ENCODE measurements at places on chromosomes 16 and 17.

GRCh38 chr17:57401556-57402488, 145.5 kb downstream of the MSI2 start:
- no peak for DNase-seq

- no peak for DNase-seq
Measured at GRCh38 chr17:79757140-79757745, 20.7 kb upstream of the CBX2 start.

DNA sequence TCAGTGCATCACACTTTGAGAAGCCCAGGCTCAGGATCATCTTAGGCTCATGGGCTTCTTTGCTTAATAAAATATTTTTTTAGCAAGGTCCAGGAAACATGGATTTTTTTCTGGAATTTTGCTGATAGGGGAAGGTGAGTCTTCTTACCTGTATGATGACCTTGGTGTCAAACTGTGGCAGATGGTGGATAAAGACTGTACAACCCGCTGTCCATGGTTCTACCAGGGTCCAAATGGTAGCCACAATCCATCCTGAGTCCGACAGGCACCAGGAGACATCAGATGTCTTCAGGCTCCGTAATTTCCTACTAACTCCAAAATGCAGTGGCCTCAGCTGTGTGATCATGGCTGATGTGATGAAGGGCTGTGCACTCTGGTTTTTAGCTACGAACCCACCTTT, 27.8 kb downstream of the ACSM1 start:
- DNase-seq = no peak

GRCh38 chr17:8753976-8754440, 4.3 kb downstream of the SPDYE4 start:
- peak; percentile 16 for DNase-seq

DNA sequence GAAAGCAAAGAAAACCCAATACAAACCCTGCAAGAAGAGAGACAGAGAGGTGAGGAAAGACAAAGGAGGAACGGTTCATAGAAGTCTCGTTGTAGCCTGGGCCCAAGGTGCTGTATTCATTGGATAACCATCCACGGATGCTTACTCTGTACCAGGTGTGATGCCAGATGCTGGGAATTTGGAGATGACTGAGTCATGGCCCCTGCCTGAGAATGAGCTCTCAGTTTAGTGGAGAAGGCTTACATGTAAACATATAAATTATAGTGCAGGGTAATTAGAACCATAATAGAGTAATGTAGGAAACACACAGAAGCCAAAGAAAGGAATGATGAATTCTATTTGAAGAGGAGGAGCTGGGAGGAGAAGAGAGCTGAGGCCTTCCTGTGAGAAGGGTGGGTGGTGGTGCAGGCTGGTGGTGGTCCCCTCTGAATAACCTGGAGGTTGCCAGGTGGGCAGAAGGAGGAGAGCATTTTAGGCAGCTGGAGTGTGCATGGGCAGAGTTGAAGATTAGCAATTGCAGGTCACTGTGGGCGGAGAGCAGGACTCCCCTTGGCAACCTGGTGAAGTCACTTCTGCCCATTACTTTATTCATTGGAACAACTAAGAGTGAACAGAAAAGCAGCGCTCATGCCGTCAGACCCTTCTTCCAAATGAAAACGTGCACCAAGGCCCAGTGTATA, 7.7 kb upstream of the ZG16 start:
- no peak for DNase-seq

- no peak for DNase-seq
Measured at GRCh38 chr17:49990331-49990730, 4.7 kb downstream of the DLX3 start.

GRCh38 chr17:66734186-66734943, 100.6 kb upstream of the CACNG5 start:
- no peak for DNase-seq

- no peak for DNase-seq
Measured at GRCh38 chr17:48144976-48145798, 37.6 kb downstream of the SNX11 start.

- peak; percentile 1 for DNase-seq
Measured at GRCh38 chr17:55576237-55576995, 65.2 kb upstream of the SMIM36 start.

DNA sequence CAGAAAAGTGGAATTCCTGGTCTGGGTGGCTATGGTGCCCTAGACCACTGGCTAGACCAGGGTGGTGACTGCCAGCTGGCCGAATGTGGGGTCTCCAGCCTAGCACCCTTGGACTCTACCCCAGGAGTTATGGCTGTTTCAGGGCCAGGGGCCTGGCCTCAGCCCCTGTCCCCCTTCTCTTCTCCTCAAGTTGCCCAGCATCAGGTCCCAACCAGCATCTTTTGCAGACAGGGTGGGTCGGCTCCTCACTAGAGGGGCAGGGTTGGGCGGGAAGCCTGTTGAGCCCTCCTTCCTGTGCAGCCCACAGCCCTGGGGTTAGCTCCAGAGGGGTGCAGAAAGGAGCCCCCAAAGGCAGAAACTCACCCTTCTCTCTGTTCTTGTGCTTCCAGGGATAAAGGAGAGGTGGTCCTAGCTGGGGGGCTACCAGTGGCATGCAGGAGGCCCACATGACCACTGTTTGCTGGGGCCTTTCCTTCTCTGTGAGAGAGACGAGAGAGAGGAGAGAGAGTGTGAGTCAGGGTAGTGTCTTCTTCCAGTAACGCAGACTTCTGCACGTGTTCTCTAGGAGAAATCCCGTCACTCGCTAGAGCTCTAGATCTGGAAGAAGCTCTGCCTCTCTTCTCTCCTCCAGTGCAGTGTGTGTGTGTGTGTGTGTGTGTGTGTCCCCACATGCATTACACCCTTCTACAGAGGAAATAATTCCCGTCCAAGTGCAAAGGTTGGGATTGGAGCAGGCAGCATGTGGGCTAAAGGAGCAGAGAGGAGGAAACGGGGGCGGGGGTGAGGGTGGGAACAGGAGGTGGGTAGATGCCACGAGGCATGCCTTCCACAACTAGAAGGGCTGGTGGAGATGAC, 209.4 kb downstream of the SEC14L1 start:
- no peak for DNase-seq

GRCh38 chr16:74998481-74999218, at the start of gene ZNRF1:
Gene ZNRF1 (plus strand): TSS chr16:74999024. CDS start chr16:74999672, 648 bp downstream.
- peak; percentile 86 for DNase-seq

DNA sequence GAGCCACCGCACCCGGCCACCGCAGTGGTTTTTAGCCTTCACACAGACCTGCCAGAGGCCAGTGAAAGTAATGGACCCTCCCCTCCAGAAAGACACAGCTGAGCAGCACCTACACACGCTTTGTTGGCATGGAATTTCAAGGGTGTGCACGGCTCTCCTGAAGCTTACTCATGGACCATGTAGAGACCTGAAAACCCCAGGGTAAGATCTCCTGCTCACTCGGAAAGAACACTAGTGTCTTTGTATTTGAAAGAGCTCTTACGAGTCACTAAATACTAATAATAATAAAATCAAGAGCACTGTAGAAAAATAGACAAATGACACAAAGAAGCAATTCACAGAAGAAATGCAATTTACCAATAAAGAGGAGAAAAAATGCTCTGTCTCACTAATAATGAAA, 20.0 kb downstream of the SLC43A2 start:
- DNase-seq = no peak

GRCh38 chr17:492022-492413, 139.4 kb upstream of the RPH3AL start:
- no peak for DNase-seq

DNA sequence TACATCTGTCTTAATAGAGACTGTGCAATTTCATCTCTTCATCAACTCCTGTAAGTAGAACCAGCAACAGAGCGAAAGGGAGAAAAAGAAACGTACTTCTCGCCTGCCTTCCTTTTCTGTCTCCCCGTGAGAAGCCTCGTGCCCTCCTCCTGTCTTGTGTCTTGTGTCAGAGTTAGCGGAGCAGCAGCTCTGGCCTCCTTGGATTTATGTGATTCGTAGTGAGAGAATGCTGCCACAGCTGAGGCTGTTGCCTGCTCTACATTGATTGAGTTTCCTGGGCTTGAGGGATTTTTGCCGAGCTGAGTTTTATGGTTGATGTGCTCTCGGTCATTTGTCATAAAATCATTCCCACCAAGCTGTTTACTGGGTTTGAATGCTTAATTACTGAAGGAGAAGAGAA, 579.1 kb upstream of the RBFOX1 start:
- no peak for DNase-seq

DNA sequence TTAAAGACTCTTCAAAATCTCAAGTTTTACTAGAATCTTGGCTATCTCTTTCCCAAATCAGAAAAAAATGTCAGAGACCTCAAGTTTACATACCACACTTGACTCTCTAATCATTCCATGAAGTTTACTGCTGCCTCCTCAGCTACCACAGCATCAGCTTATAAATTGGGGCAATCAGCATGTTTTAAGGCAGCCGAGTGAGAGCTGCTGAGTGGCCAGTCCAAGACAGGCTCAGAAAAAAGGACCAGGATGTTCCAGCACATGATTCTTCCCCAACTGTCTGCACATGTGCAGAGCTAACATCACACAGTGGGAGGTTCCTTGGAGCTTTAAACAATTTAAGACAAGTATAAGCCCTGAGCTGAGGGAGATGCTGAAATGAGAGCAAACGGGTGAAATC, 140.6 kb upstream of the NUDT7 start:
- DNase-seq = no peak

GRCh38 chr16:87463722-87464690, 28.8 kb downstream of the ZCCHC14 start:
- DNase-seq = peak; percentile 44

DNA sequence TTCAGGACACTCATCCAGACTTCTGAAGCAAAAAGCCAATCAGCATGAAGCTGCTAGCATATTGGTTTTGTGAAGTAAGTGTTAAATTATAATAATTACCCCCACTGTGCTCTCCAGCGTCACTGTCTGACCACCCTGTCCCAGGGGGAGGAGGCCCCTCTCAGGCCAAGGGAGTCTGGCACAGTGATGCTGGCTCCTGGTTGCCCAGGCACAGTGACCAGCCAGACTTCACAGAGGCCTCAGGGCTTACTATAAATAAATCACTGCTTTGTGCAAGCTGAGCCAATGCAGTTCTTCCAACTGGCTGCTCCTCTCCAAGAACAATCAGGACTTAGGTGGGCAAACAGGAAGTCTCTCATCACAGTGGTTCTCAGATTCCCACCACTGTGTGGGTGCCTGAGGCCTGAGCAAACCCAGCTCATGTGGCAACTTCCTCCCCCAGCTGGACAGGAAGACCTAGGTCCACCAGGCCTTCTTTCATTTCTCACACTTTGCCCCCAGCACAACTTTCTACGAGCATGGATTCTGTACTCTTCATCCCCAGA, 1.7 kb upstream of the DBNDD1 start:
- no peak for DNase-seq

DNA sequence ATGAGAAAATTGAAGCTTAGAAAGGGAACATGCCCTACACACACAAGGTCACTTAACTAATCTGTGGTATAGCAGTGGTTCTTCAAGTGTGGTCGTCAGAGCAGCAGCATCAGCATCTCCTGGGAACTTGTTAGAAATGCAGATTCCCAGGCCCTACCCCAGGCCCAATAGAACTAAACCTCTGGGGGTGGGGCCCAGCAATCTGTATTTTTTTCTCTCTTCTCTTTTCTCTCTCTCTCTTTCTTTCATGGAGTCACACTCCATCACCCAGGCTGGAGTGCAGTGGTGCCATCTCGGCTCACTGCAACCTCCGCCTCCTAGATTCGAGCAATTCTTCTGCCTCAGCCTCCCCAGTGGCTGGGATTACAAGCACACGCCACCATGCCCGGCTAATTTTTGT, 3.9 kb downstream of the NLE1 start:
- no peak for DNase-seq

- DNase-seq = no peak
Measured at GRCh38 chr17:1385861-1386260, 14.2 kb downstream of the YWHAE start.

DNA sequence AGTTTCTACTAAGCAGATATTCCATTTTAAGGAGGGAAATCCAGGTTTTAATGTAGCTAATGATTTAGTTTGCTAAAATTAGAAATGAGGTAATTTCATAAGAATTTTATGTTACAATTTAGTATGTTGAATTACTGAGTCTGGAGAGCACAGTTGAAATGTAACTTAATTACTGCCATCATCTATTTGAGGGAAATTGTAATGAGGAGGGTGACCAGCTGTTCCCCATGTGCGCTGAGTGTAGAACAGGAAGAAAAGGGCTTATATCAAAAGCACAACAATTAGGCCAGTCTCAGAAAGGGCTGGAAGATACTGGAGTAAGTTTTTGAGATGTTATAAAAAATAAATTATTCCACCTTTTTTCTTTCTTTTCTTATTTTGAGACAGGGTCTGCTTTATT, 735.1 kb upstream of the GOT2 start:
- DNase-seq = no peak

- DNase-seq = peak; percentile 76
Measured at GRCh38 chr17:39926588-39927100, 757 bp downstream of the ORMDL3 start.

- DNase-seq = no peak
Measured at GRCh38 chr17:58113947-58114346, 30.7 kb downstream of the DYNLL2 start.

DNA sequence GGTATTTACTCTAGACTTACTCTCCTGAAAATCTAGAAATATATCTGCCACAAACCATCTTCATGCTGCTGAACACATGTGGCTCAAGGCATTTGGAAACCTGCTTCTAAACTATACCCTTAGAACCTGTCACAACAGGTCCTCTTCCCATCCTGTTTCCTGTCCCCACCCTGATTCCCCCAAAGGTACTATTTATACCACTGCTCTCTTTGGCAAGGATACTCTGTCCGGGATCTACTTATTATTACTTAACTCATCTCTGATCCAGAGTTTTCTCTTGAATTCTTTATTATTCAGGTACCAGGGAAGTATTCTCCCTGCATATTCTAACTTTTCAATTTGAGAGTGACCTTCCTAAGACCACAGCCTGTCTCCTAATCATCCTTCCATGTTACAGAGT, 33.4 kb downstream of the TRAF4 start:
- DNase-seq = no peak

GRCh38 chr16:48378836-48379235, 6.4 kb downstream of the SIAH1 start:
- no peak for DNase-seq

GRCh38 chr16:8996891-8997290, 33.2 kb upstream of the USP7 start:
- DNase-seq = no peak

GRCh38 chr16:24508614-24509013, 30.8 kb upstream of the RBBP6 start:
- no peak for DNase-seq
